ENCODE measurements at places on chromosomes 5 and 9.

GRCh38 chr5:73668017-73668416 is 42.0 kb downstream of the ARHGEF28 start:
- DNase-seq: no peak

DNA sequence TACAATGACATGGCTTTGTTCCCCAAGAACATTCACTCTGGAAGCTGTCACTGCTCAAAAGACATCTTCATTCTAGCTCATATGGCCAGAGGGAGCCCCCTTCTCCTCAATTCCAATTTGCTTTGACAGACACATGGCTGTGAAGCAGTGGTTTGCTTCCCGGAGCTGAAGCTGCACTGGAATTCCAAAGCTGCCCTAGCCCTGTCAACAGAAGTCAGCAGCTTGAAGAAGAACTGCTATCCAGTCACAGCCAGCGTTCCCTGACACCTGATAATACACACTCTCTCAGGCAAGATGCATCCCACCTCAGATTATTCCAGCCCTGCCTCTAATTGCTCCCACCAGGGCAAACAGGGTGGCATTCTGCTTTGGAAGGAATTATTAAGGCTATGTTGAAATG is 93.7 kb downstream of the SEMA5A start:
- no peak for DNase-seq

GRCh38 chr5:98217138-98217537 is 556.3 kb upstream of the RGMB start:
- no peak for DNase-seq

DNA sequence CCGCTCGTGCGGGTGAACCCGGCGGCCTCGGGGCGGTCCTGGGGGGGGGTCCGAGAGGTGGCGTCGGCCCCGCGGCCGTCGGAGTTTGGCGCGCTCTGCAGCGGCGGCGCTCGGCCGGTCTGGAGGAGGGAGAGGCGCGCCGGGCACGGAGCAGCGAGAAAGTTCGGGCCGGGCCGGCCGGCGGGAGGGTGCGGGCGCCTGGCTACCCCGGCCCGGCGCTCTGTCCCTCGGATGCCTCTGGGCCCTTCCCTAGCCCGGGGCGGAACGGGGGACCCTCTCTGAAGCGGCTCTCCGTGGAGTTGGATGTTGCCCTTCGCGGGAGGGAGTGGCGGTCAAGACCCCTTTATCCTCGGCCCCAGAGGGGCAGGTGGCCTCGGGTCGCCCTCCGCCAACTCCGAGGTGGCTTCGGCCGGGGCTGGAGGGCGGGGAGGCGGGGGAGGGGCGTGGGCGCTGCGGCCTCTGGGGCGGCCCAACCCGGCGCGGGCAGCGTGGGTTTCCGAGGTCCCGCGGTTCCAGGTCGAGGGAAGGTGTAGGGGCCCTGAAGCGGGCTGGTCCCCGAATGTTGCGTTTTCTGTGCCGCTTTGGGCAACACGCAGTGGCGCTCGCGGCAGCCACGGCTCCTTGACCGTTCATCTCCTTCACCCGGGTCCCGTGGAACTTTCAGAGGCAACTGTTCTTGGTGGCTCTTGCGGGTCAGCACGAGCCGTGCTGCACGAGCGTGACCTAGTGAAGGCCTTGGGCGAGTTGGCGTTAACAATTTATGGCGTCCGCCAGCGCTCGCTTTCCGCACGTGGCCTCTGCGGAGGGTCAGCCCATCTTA is 290.5 kb downstream of the DOCK8 start:
- DNase-seq: no peak

DNA sequence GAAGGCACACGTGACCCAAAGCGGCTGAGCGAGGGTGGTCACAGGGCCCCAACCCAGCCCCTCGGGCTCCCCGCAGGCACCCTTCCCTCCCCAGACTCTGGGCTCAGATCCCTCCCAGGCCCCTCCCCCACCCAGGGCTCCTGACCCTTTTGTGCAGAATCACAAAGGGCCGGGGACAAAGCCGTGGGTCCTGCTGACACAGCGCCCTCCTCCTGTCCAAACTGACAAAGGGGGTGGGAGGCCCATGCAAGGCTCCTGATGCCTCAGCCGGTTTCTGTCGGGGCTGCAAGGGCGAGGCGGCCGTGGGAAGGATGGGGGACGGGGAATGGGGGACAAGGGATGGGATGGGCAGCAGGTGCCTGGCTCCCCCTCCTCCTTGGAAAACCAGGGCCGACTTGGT is 43.5 kb upstream of the UBAC1 start:
- DNase-seq: no peak

DNA sequence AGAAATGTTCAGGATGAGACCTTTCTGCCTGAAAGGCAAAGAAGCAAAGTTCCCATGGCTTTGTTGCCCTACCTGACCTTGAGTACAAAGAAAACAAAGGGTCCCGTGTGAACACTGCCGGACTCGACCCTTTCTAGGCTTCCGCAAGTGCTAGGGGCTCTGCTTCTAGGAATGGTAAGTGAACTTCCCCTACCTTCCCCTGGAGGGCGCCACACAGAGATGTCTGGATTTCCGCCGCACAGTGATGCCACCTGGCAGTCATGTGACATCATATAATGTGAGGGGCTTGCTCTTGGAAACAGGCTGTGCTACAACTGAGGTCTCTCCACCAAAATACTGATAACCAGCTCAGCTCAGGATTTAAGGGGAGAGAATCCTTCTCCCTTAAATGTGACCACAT is 56.6 kb downstream of the HSD17B3 start:
- DNase-seq: no peak

DNA sequence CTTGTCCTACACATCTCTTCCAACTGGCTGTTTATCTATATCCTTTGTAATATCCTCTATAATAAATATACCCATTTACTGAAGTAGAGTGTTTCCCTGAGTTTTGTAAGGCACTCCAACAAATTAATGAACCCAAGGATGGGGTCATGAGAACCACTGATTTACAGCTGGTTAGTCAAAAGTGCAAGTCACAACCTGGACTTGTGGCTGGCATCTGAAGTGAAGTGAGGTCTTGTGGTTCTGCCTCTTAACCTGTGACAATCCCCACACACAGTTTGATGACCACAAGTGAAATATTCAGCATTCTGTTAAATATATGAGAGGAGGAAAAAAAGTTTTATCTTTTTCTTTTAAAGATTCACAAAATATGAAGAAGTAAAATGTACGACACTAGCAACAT is 126.1 kb downstream of the NR2F1-AS1 start:
- no peak for DNase-seq

DNA sequence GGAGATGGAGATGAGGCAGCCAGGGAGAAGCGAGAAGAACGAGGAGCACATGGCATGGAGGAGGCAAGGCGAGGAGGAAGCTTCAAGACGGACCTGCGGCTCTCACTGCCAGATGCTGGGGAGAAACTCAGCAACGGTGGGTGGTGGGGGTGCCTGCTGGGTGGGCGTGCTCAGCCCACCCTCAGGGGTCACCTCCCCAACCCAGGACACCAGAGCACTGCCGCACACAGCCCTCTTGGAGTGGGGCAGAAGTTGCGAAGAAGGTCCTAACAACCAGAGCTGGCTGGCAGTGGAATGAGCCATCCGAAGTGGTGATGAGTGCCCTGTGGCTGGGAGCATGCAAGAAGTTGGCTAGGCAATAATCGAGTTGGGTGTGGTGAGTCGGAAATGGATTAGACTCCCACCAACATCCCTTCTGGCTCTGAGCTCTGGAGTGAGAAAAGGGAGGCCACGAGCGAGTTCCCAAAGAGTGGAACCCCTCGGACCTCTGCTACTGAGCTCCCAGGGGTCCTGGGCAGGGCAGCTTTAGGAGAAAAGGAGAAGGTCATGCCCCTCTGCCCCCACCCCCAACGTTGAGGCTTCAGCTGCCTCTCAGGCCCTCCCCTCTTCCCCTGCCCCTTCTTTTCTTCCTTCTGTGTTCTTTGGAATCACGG is 212.7 kb upstream of the MVB12B start:
- DNase-seq: no peak

GRCh38 chr5:142292249-142292648 is 32.6 kb downstream of the SPRY4 start:
- DNase-seq: no peak

- DNase-seq: no peak
Observed at GRCh38 chr5:156670615-156671014, 179.5 kb upstream of the PPP1R2B start.

GRCh38 chr9:34158362-34158869 is 20.4 kb upstream of the UBAP1 start:
- no peak for DNase-seq

DNA sequence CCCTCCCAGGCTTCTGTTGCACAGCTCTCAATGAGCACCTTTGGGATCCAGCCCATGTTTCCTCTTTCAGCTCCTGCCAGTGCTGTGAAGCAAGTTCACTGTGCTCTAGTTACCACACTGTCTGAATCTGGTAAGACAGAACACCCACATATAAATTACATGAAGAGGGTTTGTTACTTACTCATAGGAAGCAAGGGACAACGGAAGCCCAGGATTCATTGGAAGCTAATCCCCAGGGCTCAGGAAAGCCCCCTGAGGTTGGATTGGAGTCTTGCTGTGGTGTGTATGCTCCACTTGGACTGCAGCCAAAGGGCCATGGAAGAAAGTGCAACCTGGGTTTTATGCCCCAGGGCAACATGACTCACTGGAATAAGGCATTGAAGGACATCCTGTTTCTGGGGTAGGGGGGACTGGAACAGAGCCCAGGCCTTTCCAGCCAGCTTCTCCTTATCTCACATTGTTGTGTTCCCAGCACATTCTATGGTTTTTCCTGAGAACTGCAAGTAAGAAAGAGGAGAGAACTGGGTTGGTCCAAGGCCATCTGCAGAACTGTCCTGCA is 15.6 kb upstream of the CLK4 start:
- DNase-seq: no peak

DNA sequence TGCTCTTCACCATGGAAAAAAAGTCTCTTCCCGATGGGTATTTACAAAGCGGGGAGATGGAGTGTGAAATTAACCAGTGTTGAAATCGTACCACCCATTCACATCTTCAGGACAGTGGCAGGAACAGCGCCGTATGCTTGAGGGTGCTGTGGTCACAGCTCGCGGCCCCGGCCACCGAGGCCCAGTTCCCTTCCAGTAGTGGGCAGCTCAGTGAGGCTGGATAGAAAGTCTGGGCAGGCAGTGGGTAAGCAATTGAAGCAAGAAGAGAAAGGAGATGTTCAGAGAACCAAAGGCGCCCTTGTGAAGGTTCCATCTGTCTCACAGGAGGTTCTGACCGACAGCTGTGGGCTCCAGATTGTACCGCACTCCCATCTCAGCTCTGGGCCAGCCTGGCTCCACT is 59.1 kb downstream of the SECISBP2 start:
- DNase-seq: no peak

GRCh38 chr5:11496137-11496719 is 408.0 kb downstream of the CTNND2 start:
- DNase-seq: no peak

GRCh38 chr5:37738865-37739488 is 100.9 kb downstream of the GDNF start:
- DNase-seq: no peak

All from NCI-H446 (cell line).